ENCODE measurements at places on chromosomes 4 and X.
A peak's percentile ranks its signal among the peaks of the same experiment; 100 is the strongest.

DNA sequence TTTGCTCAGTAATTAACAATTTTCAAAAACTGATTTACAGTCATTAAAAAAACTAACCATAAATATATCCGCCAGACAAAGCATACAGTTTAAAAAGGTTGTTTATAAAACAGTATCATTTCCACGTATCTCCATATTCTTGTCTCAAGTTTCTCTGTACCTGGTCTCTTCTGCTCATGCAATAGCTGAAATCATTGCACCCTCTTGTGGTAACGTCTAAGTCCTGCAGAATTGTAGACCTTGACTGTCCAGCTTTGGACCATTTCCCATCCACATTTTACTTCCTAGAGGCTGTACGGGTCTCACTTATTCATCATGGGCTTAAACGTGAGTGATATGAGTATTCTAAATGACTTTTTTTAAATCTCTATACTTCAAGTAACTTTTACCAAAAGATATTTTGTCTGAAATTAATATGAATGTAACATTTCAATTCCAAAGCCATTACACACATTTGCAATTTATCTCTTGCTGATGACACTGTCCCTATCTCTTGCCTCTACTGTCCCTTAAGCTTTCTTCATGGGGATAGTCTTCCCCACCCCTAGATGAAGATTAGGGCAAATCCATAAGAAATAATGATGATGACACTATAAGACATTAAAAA, 118.5 kb downstream of the BTC start:
- H3K27me3 ChIP-seq: peaks cover 22% of the 10 kb centered on the region
- H3K36me3 ChIP-seq: no peaks in the 10 kb centered on the region
- no peak for DNase-seq

DNA sequence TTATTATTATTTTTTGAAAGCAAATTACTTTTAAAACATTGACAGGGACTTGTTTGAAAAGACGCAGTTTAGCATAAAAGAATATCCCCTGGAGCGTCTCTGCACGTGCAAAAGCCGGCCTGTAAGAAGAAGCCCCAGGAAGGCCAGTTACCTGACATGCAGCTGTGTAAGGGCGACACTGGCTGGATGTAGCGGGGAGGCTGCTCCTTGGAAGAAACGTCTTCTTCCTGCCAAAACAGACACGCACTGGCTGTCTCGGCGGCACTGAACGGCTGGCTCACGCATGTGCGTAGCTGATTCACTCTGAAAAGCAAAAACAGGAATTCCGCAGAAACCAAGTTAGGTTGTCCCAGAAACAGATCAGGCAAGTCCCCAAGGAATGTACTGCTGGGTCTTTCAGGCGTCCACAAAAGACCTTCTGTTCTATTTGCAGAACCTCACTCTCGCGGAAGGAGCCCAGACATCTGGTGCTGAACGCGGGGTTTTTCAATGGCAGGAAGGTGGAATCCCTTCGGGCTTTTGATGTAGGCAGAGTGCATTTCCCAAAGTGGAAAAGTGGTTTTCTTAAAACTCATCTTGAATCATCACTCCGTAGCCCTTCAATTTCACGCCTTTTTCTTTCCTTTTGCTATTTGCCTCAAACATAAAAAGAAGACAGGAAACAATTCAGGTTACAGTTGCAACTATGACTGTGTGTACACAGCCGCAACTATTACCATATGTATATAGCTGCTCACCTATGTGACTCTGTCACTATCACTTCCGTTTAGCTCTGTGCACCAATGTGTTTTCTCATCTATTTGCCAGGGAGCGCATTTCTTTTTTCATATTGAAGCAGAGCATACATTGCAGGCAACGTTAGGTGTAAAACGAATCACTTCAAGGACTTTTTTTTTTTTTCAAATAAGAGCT, 38.1 kb upstream of the ARSH start:
- DNase-seq: no peak
- peak overlapping the region; percentile 61 for H3K4me3 ChIP-seq
- H3K36me3 ChIP-seq: no peaks in the 10 kb centered on the region
- H3K27ac ChIP-seq: no peak overlapping the region
- H3K27me3 ChIP-seq: peaks cover 2% of the 10 kb centered on the region
- peaks cover 6% of the 10 kb centered on the region for H3K4me1 ChIP-seq

DNA sequence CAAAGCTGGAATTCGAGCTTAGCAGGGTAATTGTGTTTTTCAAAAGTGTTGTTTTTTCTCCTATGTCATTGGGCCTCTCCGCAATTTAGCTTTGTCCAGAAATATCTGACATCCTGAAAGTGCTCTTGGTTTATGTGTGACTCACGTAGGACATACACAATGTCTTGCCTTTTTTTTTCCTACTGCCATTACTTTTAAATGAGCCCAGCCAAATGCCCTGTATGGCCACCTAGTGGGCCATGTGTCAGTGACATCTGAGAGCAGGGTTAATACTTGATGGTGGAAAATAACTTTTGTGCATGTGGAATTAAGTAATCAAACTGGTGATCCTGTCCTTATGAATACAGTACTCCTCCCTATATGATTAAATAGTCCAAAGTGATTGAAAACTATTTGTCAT, 1411.1 kb upstream of the TENM3 start:
- H3K36me3 ChIP-seq: no peaks in the 10 kb centered on the region
- no peak overlapping the region for H3K27ac ChIP-seq
- no peak for DNase-seq
- H3K27me3 ChIP-seq: no peaks in the 10 kb centered on the region

DNA sequence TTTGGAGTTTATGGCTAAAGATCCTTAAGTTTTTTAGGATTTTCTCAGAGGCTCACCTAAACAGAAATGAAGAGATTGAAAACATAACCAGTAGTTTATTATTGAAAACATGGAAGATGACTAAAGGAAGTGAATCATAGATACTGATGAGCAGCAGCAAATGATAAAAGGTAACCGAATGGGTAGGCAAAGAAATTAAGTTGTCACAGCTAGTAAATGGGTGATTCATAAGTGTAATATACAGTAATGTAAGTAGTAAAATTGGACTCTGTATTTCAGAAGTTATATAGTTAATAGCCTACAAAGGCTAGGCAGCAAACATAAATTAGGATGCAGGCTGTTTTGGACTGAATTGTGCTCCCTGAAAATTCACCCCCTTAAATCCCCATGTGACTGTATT, 59.0 kb upstream of the ADGRA3 start:
- H3K27me3 ChIP-seq: no peaks in the 10 kb centered on the region
- H3K27ac ChIP-seq: no peak overlapping the region
- H3K36me3 ChIP-seq: no peaks in the 10 kb centered on the region
- H3K4me3 ChIP-seq: no peak overlapping the region
- DNase-seq: no peak

DNA sequence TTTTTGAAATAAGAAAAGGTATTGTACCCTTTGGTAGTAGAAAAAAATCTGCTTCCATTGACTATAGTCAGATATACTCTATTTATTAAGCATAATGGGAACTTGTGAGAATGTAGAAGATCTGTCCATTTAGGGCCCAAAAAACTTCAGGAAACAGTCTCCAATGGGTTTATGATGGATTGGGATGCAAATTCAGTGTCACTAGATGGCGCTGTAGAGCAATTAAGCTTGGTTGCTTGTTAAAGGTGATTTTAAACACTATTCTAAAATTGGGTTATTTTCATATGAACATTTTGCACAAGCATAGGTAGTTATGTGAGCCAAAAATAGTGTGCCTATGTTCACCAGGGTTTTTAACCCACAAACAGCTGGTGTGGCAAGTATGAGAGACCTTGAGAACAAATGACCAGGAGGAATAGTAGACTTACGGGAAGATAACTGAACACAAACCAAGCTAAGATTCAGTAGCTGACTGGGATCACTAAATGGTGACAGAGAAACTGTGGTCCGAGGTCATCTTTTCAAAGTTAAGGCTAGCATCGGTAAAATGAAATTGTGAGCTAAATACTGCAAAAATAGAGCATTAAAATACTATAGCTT, 80.3 kb upstream of the LSM6 start:
- no peak overlapping the region for H3K4me3 ChIP-seq
- no peaks in the 10 kb centered on the region for H3K36me3 ChIP-seq
- no peaks in the 10 kb centered on the region for H3K27me3 ChIP-seq
- no peak for DNase-seq
- no peak overlapping the region for H3K27ac ChIP-seq

DNA sequence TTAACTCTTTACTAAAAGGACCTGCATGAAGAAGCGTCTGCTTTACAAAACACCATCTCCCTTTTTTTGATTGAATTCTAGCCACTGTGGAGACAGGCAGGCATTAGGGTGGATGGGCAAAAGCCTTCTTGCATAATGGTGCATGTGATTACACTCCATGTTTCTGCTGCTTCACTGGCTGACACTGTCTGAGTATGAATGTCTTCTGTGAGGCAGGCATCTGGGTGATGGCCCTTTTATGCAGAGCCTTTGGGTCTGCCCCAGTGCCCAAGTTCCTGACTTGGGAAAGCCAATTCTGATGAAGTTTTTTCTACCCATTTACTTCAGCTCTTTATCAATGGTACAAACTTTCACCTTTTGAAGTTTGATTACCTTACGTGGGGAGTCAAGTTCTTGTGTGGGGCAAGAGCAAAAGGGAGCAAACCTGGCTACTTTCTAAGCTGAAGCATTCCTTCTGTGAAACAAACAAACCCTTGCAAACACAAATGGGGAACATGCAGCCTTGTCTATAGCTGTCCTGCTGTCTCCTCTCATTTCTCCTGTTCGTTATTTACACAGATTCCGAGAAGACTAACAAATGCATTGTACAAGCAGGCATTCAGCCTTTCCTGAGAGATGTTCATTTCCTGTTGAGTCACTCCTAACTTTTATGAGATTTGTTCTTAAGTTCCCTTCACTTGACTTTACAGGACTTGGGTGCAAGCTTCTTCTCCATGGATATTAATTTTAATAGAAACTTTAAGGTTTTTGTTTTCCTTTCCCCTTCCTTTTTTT, 301.9 kb downstream of the TLL1 start:
- H3K4me1 ChIP-seq: no peaks in the 10 kb centered on the region
- no peaks in the 10 kb centered on the region for H3K27me3 ChIP-seq
- H3K4me3 ChIP-seq: no peak overlapping the region
- DNase-seq: no peak
- H3K27ac ChIP-seq: no peak overlapping the region

DNA sequence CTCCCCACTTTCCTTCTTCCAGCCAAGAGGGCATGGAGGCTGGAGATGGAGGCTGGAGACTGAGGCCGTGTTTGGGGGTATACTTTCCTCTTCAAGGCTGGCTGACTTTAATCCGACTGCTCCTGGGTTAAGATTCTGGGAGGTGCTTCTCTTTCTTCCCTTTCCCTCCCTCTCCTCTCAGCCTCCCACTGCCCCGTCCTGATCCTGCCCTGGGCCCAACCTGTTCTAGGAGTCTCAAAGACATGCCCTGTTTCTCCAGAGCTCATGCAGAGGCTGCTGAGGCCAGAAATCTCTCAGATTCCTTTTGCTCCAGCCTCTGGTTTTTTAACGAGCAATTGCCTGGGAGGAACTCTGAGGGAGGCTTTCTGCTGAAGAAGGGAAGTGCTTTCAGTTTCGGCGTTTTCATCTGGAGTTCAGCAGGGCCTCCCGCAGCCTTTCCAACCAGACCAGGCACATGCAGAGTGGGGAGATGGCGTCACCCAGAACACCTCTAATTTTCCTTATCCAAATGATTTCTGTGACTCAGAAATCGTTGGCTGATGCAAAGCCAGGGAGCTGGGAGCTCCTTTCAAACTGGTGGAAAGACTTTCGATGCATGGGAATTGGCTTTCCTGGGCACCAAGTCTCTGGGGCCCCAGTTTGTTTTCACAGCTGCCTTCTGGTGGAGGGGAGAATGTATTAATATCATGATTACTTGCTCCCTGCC, 34.5 kb upstream of the FAM9C start:
- H3K4me1 ChIP-seq: peaks cover 87% of the 10 kb centered on the region
- no peak for DNase-seq
- H3K27ac ChIP-seq: peak overlapping the region; percentile 94

DNA sequence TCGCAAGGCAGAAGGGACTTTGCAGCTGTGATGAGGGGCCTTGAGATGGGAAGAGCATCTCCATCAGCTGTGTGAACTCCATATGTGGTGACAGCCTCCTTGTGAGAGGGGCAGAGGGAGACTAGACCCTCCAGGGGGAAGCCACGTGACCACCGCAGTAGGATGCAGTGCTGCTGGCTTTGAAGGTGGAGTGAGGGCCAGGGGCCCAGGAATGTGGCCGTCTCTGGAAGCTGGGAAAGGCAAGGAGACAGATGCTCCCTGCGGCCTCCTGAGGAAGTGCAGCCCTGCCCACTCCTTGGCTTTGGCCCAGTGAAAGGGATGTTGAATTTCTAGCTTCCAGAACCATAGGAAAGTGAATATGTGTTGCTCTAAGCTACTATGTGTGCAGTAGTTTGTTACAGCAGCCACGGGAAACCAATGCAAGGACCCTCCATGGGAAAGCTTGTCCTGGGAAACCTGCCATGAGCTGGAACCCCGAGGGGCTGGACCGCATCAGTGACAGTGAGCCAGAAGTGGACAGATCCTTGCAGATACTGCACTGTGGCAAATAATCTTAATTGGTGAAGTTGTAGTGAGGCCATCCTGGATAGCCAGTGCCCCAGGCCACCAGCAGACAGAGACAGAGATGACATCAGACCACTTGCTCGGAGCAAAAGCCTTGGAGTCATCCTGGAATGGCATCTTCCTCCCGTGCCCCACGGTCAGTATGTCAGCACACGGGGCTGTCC, 35.4 kb upstream of the SORCS2 start:
- H3K4me1 ChIP-seq: no peaks in the 10 kb centered on the region
- DNase-seq: no peak
- no peak overlapping the region for H3K27ac ChIP-seq
- H3K4me3 ChIP-seq: no peak overlapping the region
- H3K27me3 ChIP-seq: peaks cover 11% of the 10 kb centered on the region

- H3K27me3 ChIP-seq: no peaks in the 10 kb centered on the region
- H3K4me3 ChIP-seq: no peak overlapping the region
- H3K4me1 ChIP-seq: peaks cover 26% of the 10 kb centered on the region
- no peaks in the 10 kb centered on the region for H3K36me3 ChIP-seq
Observed at GRCh38 chr4:147944249-147944648, 212.4 kb downstream of the ARHGAP10 start.
